Activated CD4-positive, alpha-beta T cell treated with anti-CD3 and anti-CD28 coated beads for 36 hours (primary cell): ENCODE measurements at places on chromosomes 5 and 9. TPM values are rescaled to one million over a fixed set of nuclear protein-coding genes. Genes with fewer than 3 reads are reported as not detected.

SLC6A3 gene
- total RNA-seq = not detected

FREM1 gene
- total RNA-seq = not detected

CER1 gene
- total RNA-seq = not detected

PNPLA7 gene
- 3.6 TPM for total RNA-seq
